SHP77 treated with DMSO at 0.1 percent for 48 hours (cell line): ENCODE measurements at places on chromosomes 4 and X.

GRCh38 chrX:41665686-41666085 is 23.1 kb upstream of the GPR34 start:
- DNase-seq, result no peak

DNA sequence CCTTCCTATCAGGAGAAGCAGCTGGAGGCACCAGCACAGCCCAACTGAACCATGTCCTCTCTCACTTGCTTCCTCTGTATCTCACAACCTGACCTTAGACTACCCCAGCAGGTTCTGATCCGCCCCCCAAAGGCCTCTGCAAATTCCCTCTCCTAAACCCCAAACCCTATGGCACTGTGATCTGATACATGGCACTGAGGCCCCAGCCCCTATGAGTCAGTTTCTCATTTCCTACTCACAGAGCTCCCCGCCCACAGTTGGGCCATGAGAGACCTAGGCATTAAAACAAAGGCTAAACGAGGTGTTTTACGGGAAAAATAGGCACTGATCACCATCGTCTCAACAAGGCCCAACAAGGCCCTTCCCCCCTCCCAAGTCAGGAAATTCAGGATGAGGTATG is 19.1 kb downstream of the SASH3 start:
- DNase-seq, result no peak

GRCh38 chrX:85107407-85107806 is 103.7 kb downstream of the APOOL start:
- DNase-seq, result no peak

DNA sequence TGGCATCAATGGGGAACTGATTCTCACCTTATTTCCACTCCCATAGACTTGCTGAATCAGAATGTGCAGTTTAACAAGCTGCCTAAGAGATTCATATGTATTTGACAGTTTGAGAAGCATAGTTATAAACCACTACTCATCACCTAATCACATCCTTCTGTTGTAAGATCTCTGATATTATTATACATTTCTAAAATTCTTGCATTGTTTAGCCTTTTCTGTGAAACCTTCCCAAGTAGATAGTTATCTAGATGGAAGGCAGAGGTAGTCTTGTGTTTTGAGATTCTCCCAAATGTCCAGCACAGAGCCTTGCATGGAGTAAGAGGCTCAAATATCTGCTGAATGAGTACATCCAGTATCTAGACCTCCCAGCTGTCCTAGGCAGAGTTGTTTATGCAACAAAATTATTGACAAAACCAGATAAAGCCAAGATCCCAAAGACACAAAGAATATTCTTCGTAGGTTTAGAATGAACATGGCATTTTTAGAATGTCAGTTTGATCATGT is 227.3 kb downstream of the KDR start:
- no peak for DNase-seq

DNA sequence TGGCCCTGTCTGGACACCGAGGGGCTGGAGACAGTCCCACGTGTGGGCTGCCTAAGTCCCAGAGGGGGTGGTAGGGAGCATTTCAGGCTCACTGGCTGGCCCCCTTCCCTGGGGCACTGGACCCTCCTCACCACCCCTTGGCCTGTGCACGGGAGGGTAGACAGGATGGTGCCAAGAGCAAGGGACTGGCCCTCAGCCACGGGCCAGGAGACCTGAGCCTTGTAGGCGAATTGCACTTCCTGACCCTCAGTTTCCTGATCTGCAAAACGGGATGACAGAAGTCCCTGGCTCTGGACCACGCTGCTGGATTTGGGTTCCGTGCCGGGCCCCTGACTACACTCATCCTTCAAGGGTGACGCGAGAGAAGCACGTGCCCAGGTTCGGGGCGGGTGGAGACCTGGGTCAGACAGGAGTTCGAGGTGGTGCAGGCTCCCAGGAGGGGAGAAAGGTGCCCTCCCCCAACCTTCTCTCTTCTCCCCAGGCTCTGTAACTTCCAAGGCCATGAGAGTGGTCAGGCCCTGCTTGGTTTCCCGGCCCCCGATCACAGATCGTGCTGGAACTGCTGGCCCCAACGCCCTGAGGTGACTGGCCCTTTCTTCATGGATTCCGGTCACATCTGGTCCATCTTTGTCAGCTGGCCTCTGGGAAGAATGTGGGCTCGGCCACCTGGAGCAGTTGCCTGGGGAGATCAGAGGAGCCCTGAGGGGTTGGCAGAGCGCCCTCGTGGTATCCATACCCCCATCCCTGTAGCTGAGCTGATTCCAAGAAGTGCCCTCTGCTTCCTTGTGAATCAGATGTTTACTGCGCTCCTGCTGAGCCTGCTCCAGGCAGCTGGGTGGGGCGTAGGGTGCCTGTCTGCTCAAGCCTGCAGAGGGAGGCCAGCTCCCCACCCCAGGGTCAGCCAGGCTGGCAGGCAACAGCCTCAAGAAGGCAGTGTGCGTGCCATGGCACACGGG is 3.3 kb downstream of the SH3BP2 start:
- DNase-seq, result no peak

GRCh38 chrX:34563061-34563460 is 94.0 kb downstream of the TMEM47 start:
- DNase-seq, result no peak

GRCh38 chrX:53241558-53241957 is 16.6 kb upstream of the KDM5C start:
- no peak for DNase-seq

DNA sequence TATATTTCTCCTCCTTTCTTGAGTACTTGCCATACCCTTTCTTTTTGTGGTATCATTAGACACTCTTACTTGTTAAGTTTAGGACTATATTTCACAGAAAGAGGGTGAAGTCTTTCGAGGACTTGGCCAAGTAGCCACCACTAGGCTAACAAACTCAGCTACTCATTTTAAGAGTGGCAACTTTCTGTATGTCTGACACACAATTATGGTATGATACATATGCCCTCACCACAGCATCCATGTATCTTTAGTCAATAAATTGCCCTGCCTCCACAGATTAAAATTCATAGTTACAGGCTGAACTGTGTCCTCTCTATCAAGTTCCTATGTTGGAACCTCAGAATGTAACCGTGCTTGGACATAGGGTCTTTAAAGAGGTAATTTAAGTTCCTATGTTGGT is 23.2 kb downstream of the TAPT1 start:
- no peak for DNase-seq

DNA sequence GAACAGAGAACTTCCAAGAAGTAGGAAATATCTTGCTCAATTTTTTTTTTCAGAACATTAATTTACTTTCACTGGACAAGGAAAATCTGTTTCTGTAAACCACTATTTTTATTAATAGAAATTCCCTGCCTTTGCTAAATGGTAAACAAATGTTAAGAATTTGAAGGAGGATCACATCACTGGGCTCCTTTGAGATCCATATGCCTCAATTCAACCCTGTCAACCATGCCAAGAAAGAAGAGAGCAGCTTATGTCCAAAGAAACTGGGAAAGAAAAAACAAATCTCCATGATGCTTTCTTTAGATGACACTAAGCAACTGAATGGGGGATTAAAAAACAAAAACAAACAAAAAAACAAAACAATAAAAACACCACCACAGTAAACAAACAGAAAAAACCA is 47.7 kb downstream of the LNX1 start:
- DNase-seq, result no peak

- no peak for DNase-seq
Measured at GRCh38 chr4:73798842-73799241, 37.6 kb upstream of the CXCL6 start.

GRCh38 chrX:139929876-139930275 is 3.0 kb downstream of the ATP11C start:
- no peak for DNase-seq

DNA sequence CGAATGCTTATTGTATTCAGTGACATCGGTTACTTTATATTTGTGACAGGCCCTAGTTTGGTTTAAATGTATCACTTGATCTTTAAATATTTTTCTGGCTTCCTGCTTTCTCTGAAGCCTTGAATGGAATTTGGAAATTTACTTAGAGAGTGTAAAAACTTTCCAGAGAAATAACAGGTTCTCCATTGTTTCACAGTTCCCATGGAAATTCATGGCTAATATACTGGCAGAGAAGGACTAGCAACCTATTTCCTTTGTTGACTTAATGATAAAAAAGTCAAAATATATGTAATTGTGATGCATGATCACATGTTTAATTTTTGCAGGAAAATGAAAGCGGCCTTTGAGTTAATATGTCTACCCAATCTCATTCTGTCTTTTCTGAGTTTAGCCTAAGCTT is 13.2 kb downstream of the NEIL3 start:
- DNase-seq, result no peak

DNA sequence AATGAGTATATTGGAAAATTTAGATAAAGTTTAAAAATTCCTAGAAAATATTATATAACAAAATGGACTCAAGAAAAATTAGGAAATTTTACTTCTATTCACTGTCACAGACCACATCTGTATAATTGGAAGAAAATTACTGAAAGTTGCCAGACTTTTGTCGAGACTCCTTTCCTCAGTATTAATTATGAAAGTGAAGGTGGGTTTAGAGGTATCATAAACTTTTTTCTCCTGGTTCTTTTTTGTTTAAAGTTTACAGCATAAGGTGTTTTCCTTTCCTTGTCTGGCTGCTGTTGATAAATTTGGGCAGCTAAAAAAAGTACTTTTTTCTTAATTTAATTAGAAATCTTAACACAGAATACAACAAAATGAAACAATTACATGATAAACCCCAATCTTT is 6.7 kb upstream of the TEX13D start:
- DNase-seq, result no peak

DNA sequence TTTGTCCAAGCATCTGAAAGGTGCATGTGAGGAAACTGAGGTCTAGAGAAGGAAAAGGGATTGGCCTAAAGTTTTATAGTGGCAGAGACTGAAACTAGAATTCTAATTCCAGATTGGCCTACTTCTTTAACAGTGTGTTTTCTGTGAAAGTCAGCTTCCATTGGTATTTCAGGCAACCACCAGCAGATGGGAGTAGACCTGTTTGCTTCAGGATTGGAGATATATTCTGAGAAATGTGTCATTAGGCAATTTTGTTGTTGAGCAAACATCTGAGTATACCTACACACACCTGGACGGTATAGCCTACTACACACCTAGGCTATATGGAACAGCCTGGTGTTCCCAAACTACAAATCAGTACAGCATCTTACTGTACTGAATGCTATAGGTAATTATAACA is 207.3 kb upstream of the RADX start:
- no peak for DNase-seq

GRCh38 chr4:8860892-8861575 is 10.6 kb downstream of the HMX1 start:
- no peak for DNase-seq
